DMS53 (cell line): ENCODE measurements at places on chromosomes 6 and 20.
A peak's percentile ranks its signal among the peaks of the same experiment; 100 is the strongest.

- no peak for DNase-seq
Observed at GRCh38 chr20:14929388-14929787, 592.0 kb upstream of the FLRT3 start.

GRCh38 chr20:37342231-37343177, 3.4 kb upstream of the SRC start:
- peak; percentile 36 for DNase-seq

GRCh38 chr6:170258407-170258806, 32.5 kb downstream of the DLL1 start:
- DNase-seq, result no peak

GRCh38 chr6:46255528-46255927, 84.7 kb upstream of the ENPP5 start:
- no peak for DNase-seq

- DNase-seq, result no peak
Observed at GRCh38 chr20:61951695-61952533, 113.8 kb downstream of the TAF4 start.

GRCh38 chr6:115570331-115570730, 490.4 kb downstream of the FRK start:
- DNase-seq, result no peak

DNA sequence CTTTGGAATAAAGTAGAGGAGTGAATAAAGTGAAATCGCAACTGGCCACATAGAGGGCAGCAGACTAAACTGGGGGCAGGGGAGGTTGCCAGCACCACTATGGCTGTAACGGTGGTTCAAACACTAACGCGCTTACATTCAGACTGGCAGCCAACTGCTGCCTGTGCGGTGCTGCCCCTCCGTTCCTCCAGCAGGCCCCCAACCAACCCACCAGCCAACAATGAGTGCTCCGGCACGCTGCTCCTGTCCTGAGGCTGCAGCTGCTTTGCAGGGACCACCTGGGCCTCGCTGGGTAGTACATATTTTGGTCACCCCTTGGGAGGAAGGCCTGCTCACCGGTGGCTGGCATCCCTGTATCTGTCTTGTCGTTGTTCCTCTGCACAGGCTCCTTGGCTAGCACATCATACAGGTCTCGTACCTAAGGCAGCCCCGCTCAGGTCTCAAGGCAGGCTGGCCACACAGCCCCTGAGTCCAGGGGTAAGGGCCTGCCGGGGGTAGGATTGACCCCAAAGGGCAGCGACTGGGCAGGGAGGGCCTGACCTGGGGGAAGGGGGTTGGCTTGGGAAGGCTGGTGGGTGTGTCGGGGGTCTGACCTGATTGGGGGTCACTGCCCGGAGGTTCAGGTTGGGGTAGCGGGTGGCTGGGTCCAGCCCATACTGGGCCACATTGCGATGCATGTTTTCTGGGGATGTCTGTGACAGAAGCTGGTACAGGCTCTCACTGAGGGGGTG, 6.3 kb downstream of the MICAL1 start:
- DNase-seq, result no peak

GRCh38 chr6:130513770-130514169, 148.0 kb downstream of the TMEM200A start:
- DNase-seq, result peak; percentile 21

- peak; percentile 8 for DNase-seq
Observed at GRCh38 chr6:154951345-154952200, 43.5 kb upstream of the TIAM2 start.

DNA sequence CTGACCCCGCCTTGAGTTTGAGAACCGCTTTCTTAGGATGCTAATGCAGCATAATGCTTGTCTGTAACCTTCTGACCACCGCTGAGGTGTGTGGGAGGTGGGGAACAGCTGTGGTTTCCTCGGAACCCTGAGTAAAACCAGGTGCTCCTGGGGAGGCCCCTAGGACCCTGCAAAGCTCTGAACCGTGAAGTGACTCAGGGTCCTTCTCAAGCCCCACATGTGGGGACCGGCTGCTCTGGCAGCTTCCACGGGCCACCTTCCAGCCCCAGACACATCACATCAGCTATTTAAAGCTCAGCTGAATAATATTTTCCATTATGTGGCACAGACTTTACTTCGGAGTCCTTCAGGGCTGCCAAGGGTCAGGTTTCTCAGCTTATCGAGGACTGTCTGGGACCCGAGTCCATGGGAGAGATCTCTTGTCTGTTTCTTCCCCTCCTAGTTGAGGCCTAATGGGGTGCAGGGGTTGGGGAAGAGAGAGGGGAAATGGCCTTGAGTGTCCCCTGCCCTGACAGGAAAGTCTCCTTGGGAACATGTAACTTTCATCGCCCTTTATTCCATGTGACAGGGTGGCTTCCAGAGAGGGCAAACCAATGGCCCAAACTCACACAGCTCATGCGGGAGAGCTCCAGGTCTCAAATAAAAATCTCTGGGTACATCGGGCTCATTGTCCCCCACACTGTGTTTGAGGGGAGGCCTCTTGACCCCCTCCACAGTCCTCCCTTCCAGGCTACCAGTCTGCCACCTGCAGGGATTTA, 186.1 kb upstream of the SLC24A3 start:
- no peak for DNase-seq

GRCh38 chr6:1910621-1911407, 301.1 kb downstream of the FOXC1 start:
- no peak for DNase-seq

GRCh38 chr20:44483112-44483511, 7.4 kb downstream of the TTPAL start:
- no peak for DNase-seq

- peak; percentile 42 for DNase-seq
Observed at GRCh38 chr6:74731931-74732330, 473.9 kb downstream of the COL12A1 start.

- peak; percentile 2 for DNase-seq
Observed at GRCh38 chr6:96301781-96302180, 219.8 kb upstream of the UFL1 start.

GRCh38 chr20:6855796-6856195, 88.3 kb downstream of the BMP2 start:
- no peak for DNase-seq

DNA sequence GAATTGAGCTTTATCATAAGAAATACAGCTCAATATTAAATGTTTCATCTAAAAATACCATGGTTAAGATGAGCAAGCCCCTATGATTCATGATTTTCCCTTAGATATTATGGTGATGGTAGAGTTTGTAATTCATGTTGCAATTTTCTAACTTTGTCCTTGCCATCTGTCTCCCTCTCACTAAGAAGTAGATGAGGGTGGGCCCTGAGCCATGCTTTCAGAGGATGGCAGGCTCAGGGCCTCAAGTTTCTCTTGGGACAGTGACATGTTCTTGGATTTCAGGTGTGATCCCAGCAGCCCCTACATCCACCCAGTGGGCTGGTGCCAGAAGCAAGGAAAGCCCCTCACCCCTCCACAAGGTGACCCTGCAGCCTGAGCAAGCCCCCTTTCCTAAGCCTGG, 25.6 kb downstream of the L3MBTL1 start:
- DNase-seq, result no peak

DNA sequence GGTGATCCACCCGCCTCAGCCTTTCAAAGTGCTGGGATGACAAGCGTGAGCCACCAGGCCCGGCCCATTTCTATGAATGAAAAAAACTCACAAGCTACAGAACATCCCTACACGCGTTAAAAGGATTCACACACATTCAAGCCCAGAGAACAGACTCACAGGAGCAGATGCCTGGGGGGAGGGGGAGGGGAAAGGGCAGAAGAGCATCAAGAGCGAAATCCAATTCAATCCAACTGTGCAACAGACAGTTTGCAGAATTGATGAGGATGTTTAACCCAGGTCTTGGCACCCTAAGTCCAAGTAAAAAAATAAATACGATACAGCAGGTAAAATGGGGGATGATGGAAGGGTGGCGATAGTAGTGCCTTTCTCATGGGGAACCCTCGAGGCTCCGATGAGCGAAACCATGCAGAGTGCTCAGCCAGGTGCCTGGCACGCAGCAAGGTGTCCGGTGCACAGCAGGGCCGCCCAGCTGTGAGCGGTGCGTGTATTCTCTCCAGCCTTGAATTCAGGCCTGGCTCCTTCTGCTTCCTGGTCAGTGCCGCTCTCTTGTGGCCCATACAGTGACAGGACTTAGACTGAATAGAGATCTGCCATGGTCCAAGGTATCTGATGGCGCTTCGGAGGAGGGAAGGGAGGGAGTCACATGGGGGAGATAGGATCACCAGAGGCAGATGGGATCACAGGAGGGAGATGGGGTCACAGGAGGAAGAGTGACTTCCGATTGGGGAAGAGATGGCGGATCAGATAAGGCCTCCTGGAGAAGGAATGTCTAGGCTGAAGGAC, 35.4 kb upstream of the ANGPT4 start:
- peak; percentile 49 for DNase-seq

DNA sequence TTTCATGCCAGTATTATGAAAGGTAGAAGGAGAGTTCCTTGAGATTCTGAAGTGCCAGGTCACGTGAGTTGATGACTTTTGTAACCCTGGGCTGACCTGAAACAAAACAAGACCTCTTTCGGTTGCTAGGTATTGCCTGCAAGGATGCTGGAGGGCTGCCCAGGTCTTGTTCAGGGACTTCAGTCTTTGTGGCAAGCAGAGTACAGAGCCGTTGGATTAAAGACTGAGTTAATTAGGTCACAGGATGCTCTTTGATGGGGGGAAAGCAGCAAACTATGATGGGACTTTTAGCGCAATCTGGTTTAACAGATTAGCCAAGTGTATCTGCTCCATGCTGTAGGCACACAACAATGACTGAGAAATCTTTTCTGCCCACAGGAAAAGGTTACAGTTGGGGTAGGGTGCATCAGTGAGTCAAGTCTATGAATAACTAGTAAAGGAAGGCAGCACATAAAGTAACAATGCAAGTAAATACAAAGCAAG, 12.8 kb upstream of the ELOVL5 start:
- peak; percentile 12 for DNase-seq

GRCh38 chr6:142885182-142885867, 59.7 kb downstream of the HIVEP2 start:
- peak; percentile 75 for DNase-seq

DNA sequence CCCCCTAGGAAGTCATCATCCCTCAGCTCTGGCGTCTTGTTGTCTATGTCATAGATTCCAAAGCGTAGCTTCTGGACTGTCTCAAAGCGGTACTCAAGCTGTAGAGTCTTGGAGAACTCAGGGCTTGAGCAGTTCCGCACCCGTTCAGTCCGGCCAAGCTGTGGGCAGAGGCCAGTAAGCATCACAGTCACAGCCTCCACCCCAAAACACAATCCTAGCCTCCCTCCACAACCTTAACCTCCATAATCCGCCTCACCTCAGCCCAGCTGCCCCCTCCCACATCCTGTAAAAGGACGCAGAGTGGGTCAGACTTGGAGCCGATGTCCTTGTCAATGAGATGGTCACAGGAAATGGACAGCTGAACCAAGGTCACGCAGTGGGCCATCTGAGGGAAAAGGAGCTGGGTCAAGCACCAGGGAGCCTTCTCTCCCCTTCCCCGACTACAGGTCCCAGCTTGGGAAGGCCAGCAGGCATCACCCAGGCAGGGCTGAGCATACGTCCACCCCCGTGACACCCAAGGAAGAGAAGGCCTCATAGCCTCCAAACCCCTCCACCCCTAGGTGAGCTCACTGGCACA, 17.0 kb downstream of the SPAG4 start:
- DNase-seq, result no peak

- DNase-seq, result no peak
Observed at GRCh38 chr6:53504512-53504911, 40.4 kb downstream of the GCLC start.

DNA sequence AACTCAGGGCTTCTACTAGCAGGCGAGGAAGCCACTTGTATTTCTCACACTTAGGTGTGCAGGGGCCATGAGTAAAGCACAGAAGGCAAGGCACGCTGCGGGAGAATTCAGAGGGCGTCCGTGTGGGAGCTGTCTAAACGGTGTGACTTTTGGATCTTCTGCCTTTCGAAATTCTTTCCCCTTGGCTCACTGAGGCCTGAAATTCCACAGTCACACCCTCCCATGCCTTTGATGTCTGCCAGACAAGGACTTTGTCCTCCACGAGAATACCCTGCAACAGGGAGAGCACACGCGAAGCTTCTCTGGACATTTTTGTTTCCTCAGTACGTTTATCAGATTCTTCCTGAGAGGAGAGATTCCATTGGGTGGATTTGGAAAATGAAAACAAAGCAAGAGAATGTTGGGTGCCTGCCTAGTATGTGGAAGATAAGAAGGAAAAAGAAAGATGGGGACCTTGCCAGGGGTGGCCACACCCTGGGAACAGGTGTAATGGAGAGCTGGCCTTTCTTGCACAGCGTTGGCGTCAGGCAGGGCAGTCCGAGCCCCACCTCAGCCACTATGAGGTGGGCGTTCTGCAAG, 235.7 kb downstream of the MYLK4 start:
- DNase-seq, result no peak

DNA sequence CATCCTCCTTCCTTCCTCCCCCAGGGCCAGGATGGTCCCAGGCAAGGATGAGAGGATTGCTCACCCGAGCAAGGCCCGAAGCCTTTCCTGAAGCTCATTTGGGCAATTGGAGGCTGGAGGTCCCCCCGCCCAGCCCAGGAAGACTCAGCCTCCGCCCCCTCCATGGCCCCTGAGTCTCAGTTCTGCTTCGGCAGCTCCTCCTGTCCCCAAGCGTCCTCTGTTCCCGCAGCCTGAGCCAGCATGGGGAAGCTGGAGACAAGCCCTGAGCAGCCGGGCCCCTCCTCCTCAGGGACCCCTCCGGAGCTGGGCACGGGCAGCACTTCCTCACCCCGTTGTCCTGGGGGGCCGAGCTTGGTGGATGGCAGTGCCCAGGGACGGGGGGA, 26.0 kb downstream of the SLC17A9 start:
- no peak for DNase-seq

DNA sequence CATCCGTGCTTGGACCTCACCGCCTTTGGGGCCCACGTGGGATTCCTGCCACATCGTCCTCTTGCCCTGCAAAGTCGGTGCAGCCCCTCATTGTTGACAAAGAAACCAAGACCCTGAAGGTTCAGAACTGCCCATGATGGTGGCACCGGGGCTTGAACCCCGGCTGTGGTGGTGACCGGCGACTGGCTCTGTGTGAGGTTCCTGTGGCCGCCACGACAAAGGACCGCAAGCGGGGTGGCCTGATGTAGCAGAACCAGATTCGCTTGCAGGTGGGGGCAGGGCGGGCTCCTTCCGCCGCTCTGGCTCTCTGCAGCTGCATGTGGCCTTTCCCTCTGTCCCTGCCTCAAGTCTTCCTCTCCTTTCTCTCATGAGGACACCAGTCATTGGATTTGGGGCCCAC, 28.7 kb downstream of the SLCO4A1 start:
- no peak for DNase-seq

GRCh38 chr20:53297154-53297529, 296.5 kb downstream of the ZNF217 start:
- DNase-seq, result no peak
